ENCODE measurements at places on chromosomes 1 and 21.

GRCh38 chr21:22880573-22880972 is 1882.4 kb downstream of the NCAM2 start:
- no peak for DNase-seq

DNA sequence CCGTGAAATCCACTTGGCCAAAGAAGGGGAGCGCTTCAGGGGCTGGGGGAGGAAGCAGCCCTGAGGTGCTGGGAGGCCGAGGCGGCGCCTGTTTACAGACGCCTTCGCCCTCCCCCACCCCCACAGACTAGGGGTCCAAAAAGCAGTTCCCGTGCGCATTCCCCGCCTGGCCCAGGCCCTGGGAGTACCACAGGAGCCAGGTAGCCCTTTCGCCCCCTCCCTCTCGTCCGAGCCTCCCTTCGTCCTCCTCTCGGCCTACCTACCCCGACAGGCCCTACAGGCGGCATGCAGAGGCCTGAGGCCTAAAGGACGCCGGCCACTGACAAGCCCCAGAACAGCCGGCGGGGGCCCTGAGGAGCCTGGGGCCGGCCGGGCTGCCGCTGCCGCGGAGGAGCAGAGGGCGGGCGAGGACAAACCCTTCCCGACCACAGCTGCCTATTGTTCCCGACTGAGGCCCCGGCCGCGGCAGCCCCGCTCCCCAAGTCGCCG is 522 bp downstream of the RC3H1 start:
- DNase-seq = peak; percentile 39

DNA sequence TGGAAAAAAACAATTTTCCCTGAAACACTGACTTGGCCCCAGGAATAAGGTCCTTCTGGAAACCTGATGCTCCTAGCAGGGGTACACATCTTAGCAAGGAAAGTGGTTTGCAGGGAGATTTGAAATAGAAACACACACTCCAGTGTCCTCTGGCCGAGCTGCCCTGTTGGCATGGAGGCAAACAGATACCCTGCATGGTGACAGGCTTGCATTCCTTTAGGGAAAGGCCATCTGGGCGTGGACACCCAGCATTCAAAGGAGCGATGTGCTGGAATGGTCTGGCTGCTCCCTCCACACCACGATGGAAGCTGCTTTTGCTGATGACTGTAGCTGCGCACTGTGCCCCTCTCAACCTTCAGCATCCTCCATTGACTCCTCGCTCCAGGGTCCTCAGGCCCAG is 41.5 kb upstream of the BCAR3 start:
- DNase-seq = no peak

DNA sequence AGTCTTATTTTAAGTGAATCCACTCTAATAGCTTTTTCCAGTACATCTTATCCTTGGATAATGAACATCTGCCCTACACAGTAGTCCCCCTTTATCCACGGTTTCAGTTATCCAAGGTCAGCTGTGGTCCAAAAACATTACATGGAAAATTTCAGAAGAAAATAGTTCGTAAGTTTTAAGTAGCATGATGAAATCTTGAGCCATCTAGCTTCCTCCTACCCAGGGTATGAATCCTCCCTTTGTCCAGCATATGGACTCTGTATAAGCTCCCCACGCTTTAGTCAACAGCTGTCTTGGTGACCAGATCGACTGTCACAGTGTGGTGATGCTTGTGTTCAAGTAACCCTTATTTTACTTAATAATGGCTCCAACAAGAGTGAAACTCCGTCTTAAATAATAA is 2.6 kb downstream of the GLRX2 start:
- no peak for DNase-seq
